ENCODE measurements at places on chromosomes 11 and 22.

- peak; percentile 16 for DNase-seq
Observed at GRCh38 chr22:50205781-50206569, 5.2 kb downstream of the SELENOO start.

DNA sequence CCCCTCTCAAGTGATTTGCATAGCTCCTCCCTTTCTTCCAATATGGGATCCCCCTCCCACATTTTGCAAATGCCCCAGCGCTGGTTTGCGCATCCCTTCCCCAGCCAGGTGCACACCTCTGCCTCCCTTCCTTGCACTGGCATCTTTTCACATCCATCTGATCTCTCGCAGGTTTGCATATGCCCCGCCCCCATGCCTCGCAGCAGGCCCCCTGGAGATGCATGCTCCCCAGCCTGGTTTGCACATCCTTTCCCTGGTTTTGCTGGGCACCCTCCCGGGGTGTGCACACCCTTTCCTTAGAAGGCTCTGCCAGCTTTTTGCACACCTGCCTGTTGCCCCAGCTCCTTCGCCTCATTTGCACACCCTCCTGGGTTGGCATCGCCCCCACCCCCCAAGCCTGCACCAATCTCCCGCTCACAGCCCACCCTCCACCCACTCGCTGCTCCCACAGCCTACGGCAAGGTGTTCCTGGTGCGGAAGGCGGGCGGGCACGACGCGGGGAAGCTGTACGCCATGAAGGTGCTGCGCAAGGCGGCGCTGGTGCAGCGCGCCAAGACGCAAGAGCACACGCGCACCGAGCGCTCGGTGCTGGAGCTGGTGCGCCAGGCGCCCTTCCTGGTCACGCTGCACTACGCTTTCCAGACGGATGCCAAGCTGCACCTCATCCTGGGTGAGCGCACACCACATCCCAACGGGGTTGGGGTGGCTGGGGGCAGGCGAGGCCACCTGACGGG is 917 bp downstream of the RPS6KA4 start:
- peak; percentile 35 for DNase-seq

GRCh38 chr11:60995798-60996197 is 24.3 kb downstream of the CD6 start:
- DNase-seq, result no peak

DNA sequence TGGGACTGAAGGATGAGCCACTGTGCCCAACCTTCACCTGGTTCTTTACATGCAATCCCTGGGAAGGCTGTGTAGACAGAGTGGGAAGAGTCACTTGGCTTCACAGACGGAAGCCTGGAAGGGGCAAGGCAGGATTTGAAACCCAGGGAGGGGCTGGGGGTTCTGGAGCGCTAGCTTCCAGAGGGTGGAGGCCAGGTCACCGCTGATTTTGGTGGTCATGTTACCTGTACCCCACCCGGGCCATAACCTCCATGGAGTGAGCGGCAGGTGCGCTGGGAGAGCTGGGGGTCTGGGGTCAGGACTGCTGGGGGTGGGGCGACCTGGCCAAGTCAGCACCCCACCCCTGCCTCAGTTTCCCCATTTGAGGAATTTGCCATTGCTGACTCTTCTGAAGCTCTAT is 38.3 kb downstream of the PDGFB start:
- DNase-seq, result no peak

GRCh38 chr11:106480581-106481190 is 403.2 kb downstream of the AASDHPPT start:
- DNase-seq, result no peak

DNA sequence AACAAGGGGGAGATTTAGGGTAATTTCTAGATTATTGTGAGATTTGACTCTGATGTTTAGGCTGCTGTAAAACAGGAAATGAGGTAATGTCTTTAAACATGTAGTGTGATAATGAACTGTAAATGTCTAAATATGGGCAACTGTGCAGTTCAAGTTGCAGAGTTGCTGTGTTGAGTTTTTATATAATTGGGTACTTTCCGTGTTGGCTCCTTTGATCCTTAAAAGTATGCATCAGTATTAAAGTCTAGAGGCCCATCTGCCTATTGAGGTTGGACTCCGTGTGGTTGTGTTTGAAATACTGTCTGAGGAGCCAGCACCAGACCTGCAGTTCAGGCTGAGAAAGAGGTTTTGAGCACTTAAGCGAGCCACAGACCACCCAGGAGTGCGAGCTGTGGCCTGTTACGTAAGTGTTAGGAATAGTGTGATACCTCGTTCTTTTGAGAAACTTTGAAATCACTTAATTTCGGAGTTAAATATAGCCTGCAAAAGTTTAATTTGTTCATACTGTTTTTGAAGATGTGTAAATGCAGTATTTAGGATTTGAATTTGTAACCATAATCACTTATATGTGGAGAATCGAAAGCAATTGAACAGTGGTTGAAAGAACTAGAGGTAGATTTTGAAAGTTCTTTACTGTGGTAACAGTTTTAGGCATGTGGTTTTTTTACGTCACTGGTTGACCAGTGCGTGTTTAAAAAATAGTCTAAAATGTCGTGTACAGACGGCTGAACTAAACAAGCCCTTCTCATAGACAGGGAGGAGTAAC is 9.0 kb downstream of the FAM118A start:
- DNase-seq, result peak; percentile 74

DNA sequence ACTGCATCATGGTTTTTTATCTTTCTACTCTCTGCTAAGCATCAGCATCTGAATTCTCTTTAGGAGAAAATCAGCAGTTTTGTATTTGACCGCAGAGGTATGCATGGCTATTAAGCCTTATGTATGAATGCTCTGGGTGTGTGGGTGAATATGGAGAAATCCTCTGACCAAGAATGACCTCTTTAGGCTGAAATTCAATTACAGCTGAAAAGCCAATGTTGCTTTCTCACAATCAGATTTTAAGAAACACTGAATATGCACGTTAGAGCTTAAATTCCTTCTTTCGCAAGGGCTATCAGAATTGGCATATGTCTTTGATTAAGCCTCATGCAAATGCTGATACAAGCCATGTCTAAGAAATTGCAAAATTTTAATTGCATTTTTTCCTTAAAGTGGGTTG is 43.2 kb downstream of the ARHGAP42 start:
- DNase-seq, result no peak

DNA sequence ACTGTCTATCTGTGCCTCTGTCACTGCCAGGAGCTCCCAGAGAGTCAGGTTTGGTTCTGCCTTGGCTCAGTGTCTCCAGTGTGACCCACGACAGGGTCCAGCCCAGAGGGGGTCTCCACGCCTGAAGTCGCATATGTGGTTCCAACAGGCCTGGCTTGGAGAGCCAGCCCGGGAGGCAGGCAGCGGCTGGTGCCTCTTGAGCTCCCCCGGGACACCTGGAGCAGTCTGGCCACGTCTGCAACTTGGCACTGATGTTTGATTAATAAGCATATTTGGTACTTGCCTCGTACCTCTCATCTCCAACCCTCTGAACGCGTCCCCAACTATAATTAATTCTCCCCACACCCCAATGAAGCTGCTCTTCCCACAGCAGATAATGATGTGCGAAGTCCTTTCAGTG is 31.7 kb upstream of the SHISAL1 start:
- DNase-seq, result no peak

DNA sequence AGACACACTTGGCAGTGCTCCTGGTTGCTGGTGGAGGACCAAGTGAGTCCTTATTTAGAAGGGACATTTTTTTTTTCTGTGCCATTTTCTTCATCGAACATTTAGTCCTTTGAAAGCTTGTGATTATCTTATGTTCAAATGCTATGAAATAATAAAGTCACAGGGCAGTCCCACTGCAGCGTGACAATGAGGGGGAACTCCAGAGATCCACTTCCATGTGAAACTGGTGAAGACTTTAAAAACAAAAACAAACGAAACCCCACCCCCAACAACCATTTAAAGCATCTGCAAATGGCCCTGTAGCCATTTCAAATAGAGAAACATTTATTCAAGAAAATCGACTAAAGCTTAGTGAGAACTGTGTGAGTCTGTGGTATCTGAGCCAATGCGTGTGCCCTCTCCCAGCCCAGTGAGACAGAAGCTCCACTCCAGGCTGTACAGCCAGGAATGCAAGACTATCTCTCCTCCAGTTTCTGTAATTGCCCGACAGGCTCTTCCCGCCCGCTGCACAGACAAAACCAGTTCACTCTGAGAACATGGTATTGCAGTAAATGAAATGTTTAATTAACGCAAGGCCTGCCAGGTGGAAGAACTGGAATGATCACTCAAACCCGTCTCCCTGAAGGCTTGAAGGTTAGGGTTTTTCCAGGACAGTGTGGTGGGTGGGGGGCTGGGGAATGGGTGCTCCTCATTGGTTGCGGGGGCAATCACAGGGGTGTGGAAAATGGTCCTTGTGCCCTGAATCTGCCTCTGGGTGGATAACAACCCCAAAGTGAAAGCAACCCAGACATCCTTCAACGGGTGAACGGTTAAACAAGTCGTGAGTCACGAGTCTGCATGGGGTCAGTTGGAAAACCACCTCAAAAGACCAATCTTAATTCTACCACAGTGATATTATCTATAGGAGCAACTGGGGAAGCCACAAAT is 8.4 kb downstream of the KRTAP5-6 start:
- no peak for DNase-seq

- DNase-seq, result no peak
Observed at GRCh38 chr22:48258064-48258701, 1495.7 kb downstream of the TBC1D22A start.

DNA sequence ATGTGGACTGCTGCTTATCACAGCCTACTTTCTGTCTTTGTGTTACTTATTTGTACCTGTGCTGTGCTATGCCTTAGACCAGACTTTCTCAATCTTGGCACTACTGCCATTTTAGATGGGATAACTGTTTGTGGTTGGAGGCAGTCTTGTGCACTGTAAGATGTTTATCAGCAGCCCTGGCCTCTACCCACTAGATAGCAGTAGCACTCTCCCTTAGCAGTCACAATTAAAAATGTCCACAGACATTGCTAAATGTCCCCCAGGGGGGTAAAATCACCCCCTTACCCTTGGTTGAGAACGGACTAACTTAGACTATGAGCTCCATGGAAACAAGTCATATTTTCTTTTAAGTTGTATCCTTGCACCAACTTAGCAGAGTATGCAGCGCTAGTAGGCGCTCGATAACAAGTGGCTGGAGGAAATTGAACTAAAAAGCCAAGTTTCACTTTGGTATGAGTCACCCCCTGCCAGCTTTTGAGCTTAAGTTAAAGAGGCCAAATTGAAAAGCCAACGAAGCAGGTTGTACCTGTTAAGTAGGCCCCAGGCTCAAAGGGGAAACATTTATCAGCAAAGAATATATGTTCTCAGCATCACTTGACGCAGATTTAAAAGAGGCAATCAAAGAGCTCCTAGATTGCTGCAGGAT is 304.8 kb upstream of the SORL1-AS1 start:
- no peak for DNase-seq

- no peak for DNase-seq
Observed at GRCh38 chr11:108609682-108610081, 16.1 kb upstream of the EXPH5 start.

GRCh38 chr11:129324533-129325175 is 51.0 kb upstream of the BARX2 start:
- DNase-seq, result no peak

GRCh38 chr11:2399488-2400068 is 972 bp upstream of the TSSC4 start:
- DNase-seq, result no peak

GRCh38 chr22:38901111-38901641 is 29.2 kb upstream of the CBX6 start:
- no peak for DNase-seq

- DNase-seq, result no peak
Observed at GRCh38 chr22:48250286-48250895, 1487.9 kb downstream of the TBC1D22A start.

DNA sequence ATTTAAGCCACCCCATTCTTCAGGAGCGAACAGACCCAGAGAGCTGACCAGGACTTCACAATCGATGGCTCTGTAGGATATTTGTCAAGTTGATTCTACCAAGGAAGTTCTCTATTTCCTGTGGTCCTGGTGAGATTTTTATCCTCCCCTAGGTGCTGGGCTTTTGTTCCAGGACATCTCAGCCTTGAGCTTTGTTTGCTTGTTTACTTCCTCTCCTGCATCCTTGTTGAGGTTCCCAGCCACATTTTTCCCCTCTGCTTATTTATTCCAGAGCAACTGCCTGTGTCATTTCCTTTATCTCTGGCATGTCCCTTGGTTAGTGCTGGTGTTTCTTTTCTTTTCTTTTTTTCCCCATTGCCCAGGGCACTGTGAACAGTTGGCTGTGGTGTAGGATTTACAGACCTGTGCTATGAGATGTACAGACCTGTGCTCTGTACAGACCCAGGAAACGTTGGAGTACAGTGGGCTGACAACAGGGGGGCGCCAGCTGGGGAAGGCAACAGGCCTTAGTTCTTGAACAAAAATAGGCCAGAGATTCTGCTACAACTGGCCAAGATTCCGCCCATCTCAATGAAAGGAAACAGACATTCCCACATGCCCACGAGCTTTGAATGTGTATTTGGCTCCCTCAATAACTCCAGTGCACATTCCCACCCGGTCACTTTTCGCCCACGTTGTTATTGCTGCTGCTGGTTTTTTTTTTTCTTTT is 235.9 kb upstream of the DDI1 start:
- DNase-seq, result no peak

DNA sequence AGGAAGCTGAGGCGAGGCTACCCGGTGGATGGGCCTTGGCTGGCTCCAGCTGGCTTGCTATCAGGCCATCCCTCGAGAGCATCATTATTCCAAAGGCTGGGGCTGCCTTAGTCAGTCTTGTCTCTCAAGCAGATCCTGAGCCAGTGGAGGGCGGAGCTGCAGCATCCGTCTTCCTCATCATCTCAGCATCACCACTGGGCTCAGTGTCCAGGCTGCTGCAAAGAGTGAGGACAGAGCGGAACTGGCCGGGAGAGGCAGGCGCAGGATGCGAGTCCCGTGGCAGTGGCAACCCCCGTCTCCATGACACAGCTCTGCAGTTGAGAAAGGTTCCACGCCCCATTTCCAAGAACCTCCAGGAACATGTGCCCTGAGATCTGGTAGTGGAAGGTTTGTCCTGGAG is 4.4 kb downstream of the TP53I11 start:
- no peak for DNase-seq

GRCh38 chr11:72088076-72088808 is 7.6 kb downstream of the LRRC51 start:
- no peak for DNase-seq

DNA sequence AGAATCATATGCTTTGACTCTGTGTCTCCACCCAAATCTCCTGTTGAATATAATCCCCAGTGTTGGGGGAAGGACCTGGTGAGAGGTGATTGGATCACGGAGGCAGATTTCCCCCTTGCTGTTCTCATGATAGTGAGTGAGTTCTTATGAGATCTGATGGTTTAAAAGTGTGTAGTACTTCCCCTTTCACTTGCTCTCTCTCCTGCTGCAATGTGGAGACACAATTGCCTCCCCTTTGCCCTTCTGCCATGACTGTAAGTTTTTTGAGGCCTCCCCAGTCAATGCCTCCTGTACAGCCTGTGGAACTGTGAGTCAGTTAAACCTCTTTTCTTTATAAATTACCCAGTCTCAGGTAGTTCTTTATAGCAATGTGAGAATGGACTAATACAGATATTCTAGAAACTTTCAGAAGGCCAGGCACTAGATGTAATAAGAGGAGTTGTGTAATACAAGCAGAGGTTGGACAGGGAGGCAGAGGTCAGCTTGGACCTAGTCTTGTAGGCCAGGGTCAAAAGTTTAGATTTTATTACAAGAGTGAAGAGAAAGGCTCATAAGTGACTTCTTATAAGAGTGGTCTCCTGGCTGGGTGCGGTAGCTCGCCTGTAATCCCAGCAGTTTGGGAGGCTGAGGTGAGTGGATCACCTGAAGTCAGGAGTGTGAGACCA is 9.3 kb upstream of the SERPING1 start:
- no peak for DNase-seq

- DNase-seq, result peak; percentile 25
Observed at GRCh38 chr11:117823294-117823945, 1.1 kb downstream of the FXYD2 start.

- no peak for DNase-seq
Observed at GRCh38 chr11:73734993-73735392, 25.9 kb downstream of the RAB6A start.

GRCh38 chr11:80733790-80734189 is 1293.0 kb upstream of the TENM4 start:
- no peak for DNase-seq
